Activated naive CD4-positive, alpha-beta T cell treated with anti-CD3 and anti-CD28 coated beads, Interleukin-2, amount 10 ng/mL, durations not matched to agents 7 days and 5 days (primary cell): ENCODE measurements at places on chromosomes 6 and 20.

DNA sequence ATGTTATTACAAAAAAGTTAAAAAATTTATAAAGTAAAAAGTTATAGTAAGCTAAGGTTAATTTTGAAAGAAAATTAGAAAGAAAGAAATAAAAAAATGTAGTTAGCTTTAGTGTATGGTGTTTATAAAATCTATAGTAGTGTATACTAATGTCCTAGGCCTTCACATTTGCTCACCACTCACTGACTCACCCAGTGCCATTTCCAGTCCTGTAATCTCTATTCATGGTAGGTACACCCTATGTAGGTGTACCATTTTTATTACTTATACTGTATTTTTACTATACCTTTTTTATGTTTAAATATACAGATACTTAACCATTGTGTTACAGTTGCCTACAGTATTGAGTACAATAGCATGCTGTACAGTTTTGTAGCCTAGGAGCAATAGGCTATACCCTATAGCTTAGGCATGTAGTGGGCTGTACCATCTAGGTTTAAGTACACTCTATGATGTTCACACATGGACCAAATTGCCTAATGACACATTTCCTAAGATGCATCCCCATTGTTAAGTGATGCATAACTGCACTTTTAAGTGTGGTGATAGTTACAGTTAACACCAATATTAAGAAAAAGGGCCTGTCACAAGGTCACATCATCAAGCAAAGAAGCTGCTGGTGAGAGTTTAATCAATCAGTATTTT lies 8.0 kb downstream of the CD2AP start:
- no peak for DNase-seq

- DNase-seq = no peak
Measured at GRCh38 chr20:10370091-10370887, 63.7 kb downstream of the MKKS start.

DNA sequence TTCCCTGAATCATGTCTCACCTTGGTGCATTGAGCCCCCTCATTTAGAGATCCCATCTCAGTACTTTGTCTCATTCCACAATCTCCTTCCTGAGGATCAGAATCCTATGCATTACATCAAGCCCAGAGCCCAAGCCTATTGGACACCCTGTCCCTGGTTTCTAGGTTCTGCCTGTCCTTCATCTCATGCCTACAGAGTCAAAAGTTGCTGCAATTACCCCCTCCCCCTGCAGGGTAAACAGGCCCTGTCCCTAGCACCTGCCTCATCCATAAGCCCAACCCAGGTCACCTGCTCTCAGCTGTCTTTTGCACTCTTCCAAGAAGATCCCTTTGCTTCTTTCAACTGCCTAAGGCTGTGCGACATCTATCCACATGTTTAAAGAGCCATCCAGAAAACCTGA lies 93.9 kb downstream of the SPTLC3 start:
- DNase-seq = no peak

- DNase-seq = no peak
Measured at GRCh38 chr20:58788896-58789544, 61.7 kb downstream of the GNAS-AS1 start.

DNA sequence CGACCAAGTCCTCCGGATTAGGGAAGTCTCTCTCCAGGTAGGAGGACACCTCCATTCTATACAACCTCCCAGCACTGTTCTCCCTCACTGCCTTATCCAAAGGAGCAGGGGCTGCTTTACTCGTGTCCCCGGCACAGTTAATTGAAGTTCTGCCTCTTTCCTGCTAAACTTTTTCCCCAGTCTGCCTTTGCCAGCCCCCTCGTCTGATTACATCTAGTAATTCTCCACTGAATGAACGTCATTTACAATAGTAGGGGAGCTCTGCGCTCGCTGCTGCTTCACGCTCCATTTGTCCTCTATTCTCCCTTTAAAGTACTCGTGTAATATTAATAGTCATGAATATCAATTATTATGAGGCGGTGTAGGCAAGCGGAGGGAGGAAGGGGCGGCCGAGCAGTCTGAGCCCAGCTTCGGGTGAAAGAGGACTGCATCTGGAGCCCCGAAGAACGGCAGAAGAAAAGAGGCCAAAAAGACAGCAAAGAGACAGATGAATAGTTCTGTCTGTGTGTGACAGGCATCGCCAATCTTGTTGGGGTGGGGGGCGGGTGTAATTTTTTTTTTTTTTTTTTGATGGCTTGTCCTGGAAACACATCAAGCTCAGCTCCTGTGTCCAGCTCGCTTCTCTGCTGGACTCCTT lies 2.9 kb downstream of the TFAP2B start:
- no peak for DNase-seq

GRCh38 chr6:79650950-79651349 lies 19.8 kb downstream of the SH3BGRL2 start:
- DNase-seq = no peak

GRCh38 chr20:62349556-62350097 lies 17.5 kb downstream of the LAMA5 start:
- DNase-seq = no peak

GRCh38 chr6:20575125-20575524 lies 40.9 kb downstream of the CDKAL1 start:
- DNase-seq = no peak

DNA sequence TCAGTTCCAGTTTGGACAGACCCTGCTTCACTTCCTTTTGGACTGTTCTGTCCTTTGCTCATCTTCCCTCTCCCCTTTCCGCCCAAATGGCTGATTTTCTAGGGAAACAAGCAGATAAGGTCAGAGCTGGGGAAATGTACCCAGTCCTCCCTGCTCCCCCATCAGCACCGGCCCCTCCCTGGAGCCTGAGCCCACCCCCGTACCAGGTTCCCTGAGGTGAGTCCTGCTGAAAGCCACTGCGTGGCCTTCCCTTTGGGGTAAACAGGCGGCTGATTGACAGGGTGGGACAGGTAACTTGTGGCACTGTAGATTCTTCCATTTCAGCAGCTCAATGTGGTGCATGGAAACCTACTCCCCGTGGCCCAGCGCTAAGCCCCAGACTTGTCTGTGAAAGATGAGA lies 70.5 kb downstream of the NPEPL1 start:
- no peak for DNase-seq

- no peak for DNase-seq
Measured at GRCh38 chr20:57025666-57026224, 240.7 kb downstream of the BMP7 start.

DNA sequence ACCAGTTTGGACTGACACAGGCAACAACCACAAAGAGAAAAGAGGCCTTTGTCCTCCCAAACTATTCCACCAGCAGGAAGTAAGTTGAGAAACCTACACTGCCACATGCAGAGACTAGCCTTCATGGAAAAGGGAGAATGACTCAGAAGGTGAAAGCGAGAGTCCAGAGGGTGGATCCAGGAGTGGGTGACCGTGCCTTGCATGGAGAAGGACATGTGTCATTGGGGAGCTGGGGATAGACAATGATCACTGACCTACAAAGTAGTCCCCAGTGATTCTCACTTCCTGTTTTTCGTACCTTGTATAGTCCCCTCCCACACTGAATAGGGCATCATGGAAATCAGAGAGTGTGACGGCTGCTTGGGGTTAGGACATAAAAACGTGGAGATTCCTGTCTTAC lies 91.9 kb downstream of the MYLK4 start:
- DNase-seq = no peak

- DNase-seq = no peak
Measured at GRCh38 chr20:51914758-51915157, 112.4 kb upstream of the SALL4 start.

DNA sequence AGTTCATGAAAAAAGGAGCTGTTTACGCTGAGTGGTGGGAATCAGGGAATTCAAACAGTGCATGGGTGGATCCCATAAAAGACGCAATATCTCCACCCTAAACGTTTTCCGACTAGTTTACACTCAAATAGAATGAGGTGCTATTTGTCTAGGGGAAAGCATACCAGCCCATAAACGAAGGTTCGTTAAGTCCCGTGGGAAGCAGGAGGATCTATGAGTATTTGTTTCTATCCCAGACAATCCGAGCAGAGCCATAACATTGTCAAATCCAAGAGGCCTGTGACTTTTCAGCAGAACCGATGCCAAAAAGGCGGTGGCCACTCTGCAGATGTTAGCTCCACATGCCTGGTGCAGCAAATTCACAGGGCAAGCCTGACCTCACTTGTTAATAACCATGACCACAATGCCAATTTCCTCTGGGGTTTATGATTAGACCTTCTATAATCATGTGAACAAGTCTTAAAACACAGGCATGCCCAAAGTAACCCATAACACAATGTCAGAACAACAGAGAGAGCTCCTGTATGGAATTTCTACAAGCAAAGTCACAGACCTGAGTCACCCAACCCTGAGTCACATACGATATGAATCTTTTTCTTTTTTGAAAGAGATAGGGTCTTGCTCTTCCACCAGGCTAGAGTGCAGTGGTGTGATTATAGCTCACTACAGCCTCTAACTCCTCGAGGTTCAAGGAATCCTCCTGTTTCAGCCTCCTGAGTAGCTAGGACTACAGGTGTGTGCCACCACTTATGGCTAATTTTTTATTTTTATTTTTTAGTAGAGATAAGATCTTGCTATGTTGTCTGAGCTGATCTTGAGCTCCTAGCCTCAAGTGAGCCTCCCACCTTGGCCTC lies 123.3 kb downstream of the KIF13A start:
- no peak for DNase-seq

GRCh38 chr6:126880964-126881363 lies 237.5 kb upstream of the RSPO3 start:
- DNase-seq = no peak

DNA sequence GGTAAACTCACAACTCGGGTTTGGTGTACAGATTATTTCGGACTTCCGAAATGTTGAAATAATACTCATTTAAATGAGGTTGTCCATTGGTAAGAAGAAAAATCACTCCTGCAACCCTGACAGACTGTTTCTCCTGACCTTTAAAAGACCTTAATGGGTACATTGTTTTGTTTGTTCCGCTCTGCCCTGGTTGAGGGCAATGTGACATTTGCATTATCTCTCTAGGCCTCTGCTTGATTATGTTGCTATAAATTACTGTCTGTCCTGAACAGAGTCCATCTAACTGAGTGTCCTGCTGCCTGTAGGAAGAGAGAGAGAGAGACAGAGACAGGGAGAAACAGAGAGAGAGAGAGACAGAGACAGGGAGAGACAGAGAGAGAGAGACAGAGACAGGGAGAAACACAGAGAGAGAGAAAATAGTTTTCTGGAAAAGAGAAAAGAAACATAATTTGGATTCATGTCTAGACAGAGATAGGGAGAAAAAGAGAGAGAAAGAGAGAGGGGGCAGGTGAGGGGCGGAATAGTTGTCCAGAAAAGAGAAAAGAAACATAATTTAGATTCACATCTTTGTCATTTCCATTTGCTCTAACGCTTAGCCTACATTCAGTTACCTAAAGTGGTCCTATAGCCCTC lies 83.2 kb downstream of the SHLD1 start:
- no peak for DNase-seq

GRCh38 chr6:167467793-167468431 lies 143.0 kb downstream of the TTLL2 start:
- no peak for DNase-seq

GRCh38 chr6:162862462-162862861 lies 134.7 kb downstream of the PACRG start:
- no peak for DNase-seq

- DNase-seq = no peak
Measured at GRCh38 chr20:20466341-20466879, 98.5 kb downstream of the INSM1 start.

DNA sequence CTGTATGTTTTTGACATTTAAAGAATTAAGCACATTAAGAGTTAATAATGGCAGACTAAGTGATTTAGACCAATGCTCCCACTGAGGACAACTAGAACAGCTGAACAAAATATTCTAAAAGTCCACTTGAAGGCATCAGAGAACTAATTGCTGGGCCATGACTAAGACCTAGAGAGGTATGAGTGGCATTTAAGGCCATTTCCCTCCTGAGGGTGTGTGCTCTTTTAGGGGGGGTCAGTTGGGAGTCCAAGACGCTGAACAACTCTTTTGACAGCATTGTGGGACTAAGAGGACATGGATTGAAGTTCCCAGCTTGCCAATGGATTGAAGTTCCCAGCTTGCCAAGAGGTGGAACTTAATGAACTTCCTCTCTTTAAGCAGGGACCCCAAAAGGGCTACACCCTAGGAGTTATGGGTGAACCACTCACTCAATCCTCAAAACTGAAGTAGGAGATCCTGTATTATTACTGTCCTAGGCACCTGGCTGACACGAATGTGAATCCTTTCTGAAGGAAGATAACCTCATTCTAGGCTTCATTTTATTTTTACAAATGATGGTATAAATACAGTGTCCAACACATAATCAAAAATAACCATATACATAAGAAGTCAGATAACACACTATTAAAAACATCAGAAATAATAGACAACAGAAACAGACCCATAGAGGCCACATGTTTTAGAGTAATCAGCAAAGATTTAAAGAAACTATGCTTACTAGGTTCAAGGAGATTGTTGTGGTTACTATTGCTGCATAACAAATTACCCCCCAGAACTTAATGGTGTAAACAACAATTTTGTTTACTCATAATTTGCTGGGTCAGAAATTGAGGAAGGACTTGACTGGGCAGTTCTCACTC lies 175.1 kb downstream of the VEGFA start:
- DNase-seq = peak; percentile 5

DNA sequence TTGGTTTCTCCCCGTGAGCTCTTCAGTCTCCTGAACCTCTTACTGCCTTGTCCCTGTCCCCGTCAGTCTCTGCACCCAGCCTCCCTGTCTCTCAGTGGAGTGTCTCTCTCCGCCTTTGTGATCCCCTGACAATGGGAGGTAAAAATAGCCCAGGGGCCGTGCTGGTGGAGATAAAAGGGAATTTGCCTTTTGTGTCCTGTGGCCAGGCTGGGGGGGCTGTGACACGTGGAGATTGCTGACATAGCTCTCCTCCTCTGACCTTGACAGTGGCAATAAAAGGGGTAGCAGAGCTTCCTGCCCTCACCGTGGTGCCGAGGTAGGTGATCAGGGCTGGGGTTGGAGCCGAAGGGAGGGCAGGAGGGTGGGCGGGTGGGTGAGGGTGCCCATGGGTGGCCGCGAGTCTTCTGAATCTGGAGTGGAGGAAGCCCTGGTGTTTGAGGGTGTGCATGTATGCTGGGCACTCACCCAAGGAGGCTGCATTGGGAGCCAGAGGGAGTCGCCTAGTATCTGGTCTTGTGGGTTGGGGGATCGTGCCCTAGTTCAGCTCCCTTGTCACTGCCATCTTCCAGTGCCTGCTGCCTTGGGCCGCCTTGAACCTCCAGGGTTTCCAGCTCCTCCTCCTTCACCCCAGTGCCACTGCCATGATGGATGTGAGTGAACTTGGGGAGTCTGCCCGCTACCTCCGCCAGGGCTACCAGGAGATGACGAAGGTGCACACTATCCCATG lies 21.9 kb downstream of the MYH7B start:
- DNase-seq = no peak

GRCh38 chr6:111280445-111280955 lies 193.2 kb downstream of the SLC16A10 start:
- no peak for DNase-seq

- no peak for DNase-seq
Measured at GRCh38 chr20:11791835-11792567, 125.7 kb upstream of the BTBD3 start.

- peak; percentile 58 for DNase-seq
Measured at GRCh38 chr6:14046476-14047068, 71.0 kb upstream of the CD83 start.

DNA sequence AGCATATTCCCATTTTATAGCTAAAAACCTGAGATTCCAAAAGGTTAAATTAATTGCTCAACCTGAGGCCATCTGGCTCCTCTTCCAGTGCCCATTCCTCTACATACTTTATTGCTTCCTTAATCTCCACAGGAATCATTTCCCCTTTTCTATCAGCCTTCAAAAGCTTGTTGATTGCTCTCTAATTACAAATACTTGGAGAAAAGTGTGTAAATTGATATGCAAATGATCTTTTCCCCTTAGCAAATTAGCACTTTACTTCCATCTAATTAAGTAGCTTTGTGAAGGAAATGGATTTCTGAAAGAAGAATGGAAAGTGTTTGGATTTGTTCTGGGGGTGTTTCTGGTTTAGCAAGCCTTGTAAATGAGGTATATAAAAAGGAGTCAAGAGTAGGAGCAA lies 323.3 kb downstream of the GRIK2 start:
- no peak for DNase-seq
